ENCODE measurements at places on chromosomes 2 and 18. TPM values are rescaled to one million over a fixed set of nuclear protein-coding genes. Genes with fewer than 3 reads are reported as not detected.

GRCh38 chr2:236761358-236761757, 191.7 kb downstream of the ACKR3 start:
- no peak for DNase-seq

- no peak for DNase-seq
These were observed 14.8 kb downstream of the KLHL29 start for GRCh38 chr2:23399674-23400261.

IL37 gene
- not detected for polyA plus RNA-seq

DNA sequence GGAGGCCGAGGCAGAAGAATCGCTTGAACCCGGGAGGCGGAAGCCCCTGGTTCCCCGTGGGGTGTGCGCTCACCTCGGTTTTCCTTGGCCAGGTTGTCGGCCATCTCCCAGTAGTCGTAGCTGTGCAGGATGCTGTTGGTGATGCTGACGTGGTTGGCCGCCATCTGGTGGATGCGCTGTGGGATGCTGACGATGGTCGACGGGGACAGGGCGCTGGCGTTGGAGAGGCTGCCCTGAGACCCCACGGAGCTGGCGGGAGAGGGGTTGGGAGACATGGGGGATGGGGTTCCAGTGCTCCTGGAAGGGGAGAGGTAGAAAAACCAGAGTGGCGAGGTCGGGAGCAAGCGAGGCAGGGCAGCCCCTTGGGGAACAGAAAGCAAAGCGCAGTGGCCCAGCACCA, 64.4 kb upstream of the REV1 start:
- no peak for DNase-seq

EMILIN1 gene
- 75.5 TPM for polyA plus RNA-seq

GRCh38 chr2:179802051-179802882, 59.1 kb downstream of the ZNF385B start:
- no peak for DNase-seq

DNA sequence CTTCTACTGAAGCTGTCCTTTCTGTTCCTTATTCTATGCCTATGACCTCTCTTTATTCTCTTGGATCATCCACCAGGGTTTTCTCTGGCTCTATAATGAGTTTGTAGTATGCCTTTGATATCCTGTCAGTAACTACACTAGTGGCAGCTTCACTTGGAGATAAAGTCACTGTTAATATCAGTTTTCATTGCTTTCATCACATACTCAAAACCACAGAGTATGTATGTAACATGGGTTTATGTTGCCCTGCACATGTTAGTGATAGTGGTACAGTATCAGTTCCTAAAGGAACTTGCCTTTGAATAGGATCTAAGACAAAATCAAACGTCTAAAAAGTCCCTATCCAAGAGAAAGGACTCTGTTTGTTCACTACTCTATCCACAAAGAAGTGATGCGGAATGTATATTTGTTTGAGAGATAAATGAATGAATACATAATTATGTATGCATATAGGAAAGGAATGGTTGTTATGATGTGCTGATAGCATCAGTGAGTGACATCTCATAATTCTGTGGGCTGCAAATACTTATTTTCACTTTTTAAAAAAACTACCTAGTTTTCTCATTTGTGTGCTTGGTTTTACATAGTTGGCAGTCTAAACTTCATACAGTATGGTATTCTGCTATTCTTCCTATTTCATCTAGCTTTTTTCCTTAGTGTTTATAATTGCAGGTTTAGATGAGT, 45.1 kb downstream of the TET3 start:
- DNase-seq, result no peak

- no peak for DNase-seq
These were observed 6.6 kb downstream of the NMUR1 start for GRCh38 chr2:231523451-231524285.

HRH4 gene
- not detected for polyA plus RNA-seq

DNA sequence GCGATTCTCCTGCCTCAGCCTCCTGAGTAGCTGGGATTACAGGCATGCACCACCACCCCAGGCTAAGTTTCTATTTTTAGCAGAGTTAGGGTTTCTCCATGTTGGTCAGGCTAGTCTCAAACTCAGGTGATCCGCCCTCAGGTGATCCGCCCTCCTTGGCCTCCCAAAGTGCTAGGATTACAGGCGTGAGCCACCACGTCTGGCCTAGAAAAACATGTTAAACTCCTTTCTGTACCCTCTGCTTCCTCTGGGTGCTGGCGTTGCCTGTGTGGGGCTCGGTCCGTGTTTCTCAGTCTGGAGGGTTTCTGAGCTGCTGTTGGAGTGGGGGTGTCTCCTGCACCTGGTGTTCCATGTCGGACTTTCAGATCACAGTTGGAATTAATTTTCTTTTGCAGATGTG, 17.9 kb downstream of the LDLRAD4 start:
- DNase-seq, result no peak

GRCh38 chr2:219636144-219636915, 8.9 kb downstream of the SLC4A3 start:
- DNase-seq, result no peak

GRCh38 chr2:31066551-31066950, 71.7 kb downstream of the GALNT14 start:
- DNase-seq, result no peak

GRCh38 chr2:184523732-184524131, 74.6 kb upstream of the ZNF804A start:
- DNase-seq, result no peak

LYG1 gene
- polyA plus RNA-seq, result 5.3 TPM

VIL1 gene
- 18.3 TPM for polyA plus RNA-seq

DNA sequence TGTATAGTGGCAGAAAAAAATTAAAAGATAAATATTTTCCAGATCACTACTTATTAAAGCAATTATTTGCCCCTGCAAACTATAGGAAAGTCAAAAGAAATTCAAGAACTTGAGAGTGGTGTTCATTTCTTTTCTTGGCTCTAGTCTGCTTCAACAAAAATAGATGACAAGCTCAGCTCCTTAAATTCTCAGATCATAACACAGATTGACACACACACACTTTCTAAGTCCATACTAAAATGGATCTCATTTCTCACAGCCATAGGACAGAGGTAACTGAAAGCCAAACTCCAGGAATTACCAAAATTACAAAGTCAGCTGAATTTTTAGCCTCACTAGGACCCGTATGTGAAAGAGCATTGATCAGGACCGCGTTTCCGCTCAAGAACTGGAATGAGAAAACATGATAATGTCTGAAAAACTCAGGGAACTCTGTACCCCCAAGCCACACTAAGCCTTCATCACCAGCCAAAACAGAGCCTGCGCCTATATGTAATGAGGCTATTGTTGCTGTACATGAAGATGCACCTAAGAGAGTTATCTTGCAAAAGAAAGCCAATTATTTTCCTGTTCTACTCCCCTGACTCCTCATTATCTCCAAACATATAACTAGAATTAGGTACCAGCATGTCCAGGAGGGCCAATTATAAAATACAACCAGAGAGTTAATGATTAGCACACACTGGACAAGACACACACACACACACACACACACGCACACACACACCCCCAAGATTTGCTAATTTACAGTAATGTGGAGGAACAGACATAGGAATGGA, 16.5 kb upstream of the EFR3B start:
- no peak for DNase-seq

DNA sequence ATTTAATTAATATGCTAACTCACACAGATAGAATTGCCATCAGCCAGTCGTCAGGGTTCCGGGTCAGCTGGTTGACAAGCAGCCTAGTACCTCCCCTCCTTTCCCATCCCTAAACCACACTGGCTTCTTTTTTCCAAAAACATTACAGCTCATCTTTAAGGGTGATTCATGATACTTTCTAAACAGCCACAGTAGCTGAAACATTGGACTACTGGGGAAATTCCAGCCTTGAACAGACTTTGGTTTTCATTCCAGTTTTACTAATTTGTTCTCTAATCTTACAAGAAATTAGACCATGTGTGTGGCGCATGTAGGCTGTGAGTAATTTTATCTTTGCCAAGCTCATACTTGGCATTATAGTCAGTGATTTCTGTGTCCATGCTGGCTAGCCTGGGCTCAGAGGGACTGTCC, 110.8 kb downstream of the FMNL2 start:
- no peak for DNase-seq

DNA sequence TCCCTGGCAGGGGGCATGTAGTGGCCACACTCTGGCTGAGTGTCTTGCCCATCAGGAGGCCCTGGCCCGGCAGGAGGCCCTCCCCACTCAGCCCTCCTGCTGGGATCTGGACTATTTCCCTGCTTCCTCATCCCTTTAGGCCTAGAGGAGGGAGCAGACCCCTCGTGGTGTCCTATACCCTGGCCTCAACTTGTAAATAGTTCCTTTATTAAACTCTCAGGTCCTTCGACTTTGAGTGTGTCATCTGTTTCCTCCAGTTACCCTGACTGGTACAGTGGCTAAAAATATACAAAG, 166.7 kb upstream of the GLI2 start:
- no peak for DNase-seq

Measured in left renal cortex interstitium (tissue), 4 donors.